Nephron progenitor cell (in vitro differentiated cells): ENCODE measurements at places on chromosomes 5 and 9.
A peak's percentile ranks its signal among the peaks of the same experiment; 100 is the strongest.

GRCh38 chr9:13758936-13759335, 479.4 kb upstream of the MPDZ start:
- H3K27ac ChIP-seq: peak overlapping the region; percentile 52
- DNase-seq: peak; percentile 10
- no peak overlapping the region for H3K4me3 ChIP-seq
- H3K4me1 ChIP-seq: peaks cover 28% of the 10 kb centered on the region
- peaks cover 3% of the 10 kb centered on the region for H3K27me3 ChIP-seq

DNA sequence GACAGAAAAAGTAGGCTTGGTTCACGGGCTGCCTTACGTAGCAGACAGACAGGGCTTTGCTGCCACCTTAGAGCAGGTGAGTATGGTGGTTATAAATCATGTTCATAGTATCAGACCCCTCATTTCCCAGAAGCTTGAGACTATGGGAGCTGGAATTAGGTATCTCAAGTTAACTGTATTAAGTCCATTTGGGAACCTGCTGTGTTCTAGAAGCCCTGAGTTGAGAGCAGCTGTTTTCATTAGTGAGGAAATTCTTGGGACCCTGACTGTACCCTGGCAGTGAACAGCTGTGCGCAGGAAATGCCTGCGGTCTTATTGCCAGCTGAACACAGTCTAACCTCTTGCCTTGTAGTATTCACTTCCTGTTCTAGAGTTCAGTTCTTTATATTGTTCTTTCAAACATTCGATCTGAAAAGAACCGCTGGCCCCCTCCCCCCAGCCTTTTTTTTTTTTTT, 29.8 kb downstream of the UGCG start:
- H3K4me1 ChIP-seq: peaks cover 7% of the 10 kb centered on the region
- peaks cover 49% of the 10 kb centered on the region for H3K36me3 ChIP-seq
- peak overlapping the region; percentile 45 for H3K27ac ChIP-seq
- no peaks in the 10 kb centered on the region for H3K27me3 ChIP-seq

DNA sequence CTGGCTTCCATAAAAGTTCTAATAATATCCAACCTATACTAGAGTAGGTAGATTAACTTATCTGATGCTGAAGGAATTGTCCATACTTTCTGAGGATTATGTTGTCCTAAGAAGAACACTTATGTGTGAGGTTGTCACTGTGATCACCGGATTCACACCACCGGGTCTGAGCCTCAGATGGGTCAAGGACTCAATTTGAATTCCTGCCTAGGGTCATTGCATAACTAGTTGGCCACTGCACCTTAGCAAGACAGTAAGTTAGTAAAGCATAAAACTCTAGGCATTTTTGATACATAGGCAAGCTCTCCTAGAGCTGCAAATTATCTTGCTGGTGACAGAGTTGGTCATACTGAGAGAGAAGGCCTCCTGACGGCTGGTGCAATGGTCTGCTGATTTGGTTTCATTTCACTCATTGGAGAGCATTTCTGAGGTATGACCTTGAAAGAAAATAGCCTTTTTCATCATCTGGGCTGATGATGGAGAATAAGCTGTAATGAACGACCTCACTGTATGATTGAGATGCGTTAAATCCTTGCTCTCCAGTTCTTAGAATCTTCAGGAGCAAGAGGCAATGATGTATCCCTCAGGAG, 72.0 kb upstream of the CKMT2 start:
- no peaks in the 10 kb centered on the region for H3K36me3 ChIP-seq
- DNase-seq: no peak
- no peak overlapping the region for H3K27ac ChIP-seq
- H3K4me3 ChIP-seq: no peak overlapping the region

- peaks cover 10% of the 10 kb centered on the region for H3K27me3 ChIP-seq
- no peak overlapping the region for H3K4me3 ChIP-seq
- H3K4me1 ChIP-seq: peaks cover 18% of the 10 kb centered on the region
- no peaks in the 10 kb centered on the region for H3K36me3 ChIP-seq
Measured at GRCh38 chr5:178777520-178777919, 47.1 kb upstream of the ZNF354A start.

GRCh38 chr5:98989727-98990126, 60.9 kb upstream of the CHD1 start:
- DNase-seq: no peak
- peaks cover 4% of the 10 kb centered on the region for H3K27me3 ChIP-seq
- no peak overlapping the region for H3K27ac ChIP-seq
- no peaks in the 10 kb centered on the region for H3K36me3 ChIP-seq
- H3K4me3 ChIP-seq: no peak overlapping the region

- H3K27ac ChIP-seq: no peak overlapping the region
- no peaks in the 10 kb centered on the region for H3K4me1 ChIP-seq
- H3K36me3 ChIP-seq: peaks cover 56% of the 10 kb centered on the region
- DNase-seq: no peak
Measured at GRCh38 chr9:123828449-123828848, 101.5 kb downstream of the DENND1A start.

- no peak overlapping the region for H3K4me3 ChIP-seq
- DNase-seq: no peak
- H3K36me3 ChIP-seq: no peaks in the 10 kb centered on the region
Measured at GRCh38 chr5:149279661-149280060, 8.0 kb downstream of the AFAP1L1 start.

DNA sequence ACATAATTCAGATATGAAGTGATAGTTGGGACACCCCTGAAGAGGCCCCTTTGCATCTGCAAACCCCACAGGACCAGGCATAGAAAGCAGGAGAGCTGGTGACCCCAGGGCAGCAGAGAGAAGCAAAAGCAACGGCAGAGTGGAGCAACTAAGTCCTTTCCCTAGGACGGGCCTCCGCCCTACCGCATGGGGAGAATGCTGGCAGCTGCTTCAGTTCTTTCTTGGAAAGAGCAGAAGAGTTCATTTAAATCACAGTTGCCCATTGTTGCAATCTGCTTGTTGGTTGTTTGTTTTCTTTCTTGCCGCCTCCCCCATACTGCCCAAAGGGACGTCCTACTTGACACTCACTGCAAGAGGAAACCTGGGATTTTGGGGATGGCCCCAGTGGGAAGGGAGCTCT, 126.2 kb downstream of the ADAMTS16 start:
- H3K27ac ChIP-seq: no peak overlapping the region
- H3K4me1 ChIP-seq: peaks cover 12% of the 10 kb centered on the region
- no peaks in the 10 kb centered on the region for H3K36me3 ChIP-seq
- H3K4me3 ChIP-seq: no peak overlapping the region

- H3K27me3 ChIP-seq: peaks cover 8% of the 10 kb centered on the region
- no peaks in the 10 kb centered on the region for H3K36me3 ChIP-seq
- H3K27ac ChIP-seq: no peak overlapping the region
- H3K4me3 ChIP-seq: no peak overlapping the region
Measured at GRCh38 chr5:9589049-9589835, 40.9 kb downstream of the TAS2R1 start.

GRCh38 chr9:107213561-107214028, 69.5 kb upstream of the RAD23B start:
- no peak overlapping the region for H3K4me3 ChIP-seq
- H3K4me1 ChIP-seq: peaks cover 31% of the 10 kb centered on the region

DNA sequence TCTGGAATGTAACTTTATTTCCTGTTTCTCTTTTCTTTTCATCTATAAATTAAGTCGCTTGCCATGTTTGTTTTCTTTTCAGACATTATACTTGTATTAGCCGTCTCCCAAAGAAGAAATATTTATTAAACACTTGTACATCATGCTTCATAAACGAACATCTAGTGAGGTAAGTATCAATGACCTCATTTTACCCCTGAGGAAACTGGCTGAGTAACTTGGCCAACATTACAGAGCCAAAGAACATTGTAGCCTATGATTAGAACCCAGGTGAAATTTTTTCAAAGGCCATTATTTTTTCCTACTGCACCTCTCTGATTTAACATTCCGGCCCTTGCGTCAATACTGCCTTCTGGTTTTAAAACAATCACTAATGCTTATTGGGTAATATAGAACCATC, 4.2 kb downstream of the FREM1 start:
- H3K27ac ChIP-seq: peak overlapping the region; percentile 64
- no peak for DNase-seq
- H3K27me3 ChIP-seq: no peaks in the 10 kb centered on the region
- H3K4me1 ChIP-seq: peaks cover 28% of the 10 kb centered on the region

- H3K27me3 ChIP-seq: peaks cover 4% of the 10 kb centered on the region
- H3K36me3 ChIP-seq: peaks cover 20% of the 10 kb centered on the region
- H3K4me3 ChIP-seq: no peak overlapping the region
- H3K27ac ChIP-seq: no peak overlapping the region
Measured at GRCh38 chr5:65010841-65011240, 242.1 kb downstream of the CWC27 start.

DNA sequence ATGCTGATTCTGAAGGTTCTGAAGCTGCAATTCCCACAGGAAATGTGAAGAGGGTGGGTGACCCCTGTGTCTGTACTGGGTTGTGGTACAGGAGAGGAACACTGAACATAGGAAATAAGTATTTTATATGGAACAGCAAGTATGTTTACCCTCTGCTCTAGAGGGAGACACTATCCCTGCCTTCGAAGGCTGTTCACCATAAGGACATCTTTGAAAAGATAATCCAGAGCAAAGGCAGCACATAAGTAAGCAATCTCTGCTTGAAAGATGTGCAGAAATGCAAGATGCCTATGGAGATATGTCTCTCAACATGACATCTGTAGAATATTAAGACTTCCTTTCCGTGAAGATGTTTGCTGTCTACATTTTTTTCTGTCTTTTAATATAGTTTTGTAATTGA, 184.4 kb upstream of the EFNA5 start:
- H3K27me3 ChIP-seq: no peaks in the 10 kb centered on the region
- H3K4me1 ChIP-seq: peaks cover 12% of the 10 kb centered on the region
- no peak overlapping the region for H3K4me3 ChIP-seq
- DNase-seq: no peak

DNA sequence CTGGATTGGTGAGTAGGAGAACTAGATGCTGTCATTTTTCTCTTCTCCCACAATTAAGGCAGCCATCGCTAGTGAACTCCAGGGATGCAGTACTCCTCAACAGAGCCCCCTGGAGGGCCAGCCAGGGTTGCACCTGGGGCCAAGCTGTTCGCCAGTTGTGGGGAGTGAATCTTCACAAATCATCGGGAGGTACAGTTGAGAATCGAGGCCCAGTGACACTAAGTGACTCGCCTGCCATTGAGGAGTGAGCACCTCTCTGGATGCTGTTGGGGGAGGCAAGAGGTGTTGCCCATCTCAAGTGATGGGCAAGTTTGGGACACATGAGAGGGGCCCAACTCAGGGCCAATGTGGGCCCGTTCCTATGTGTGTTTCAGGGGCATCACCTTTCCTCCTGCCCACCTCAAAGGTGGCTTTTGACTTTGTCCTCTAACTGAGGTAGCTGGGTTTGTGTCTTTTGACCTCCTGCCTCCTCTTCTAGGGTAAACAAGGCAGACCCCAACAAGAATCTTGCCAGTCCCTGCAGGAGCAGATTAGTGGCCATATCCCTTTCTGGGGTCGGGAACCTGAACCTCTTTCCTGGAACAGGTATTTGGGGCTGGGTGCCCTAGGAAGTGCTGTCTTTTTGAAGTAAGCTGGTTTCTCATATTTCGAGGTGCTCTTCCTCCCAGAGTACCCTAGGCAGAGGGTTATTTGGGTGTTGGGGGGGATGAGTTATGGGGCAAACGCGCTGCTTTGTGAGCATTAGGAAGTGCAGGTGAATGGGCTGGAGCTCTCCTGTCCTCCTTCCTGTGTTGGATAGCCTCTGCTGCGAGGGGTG, 181.2 kb downstream of the MACROH2A1 start:
- peaks cover 14% of the 10 kb centered on the region for H3K4me1 ChIP-seq
- peak; percentile 32 for DNase-seq
- peaks cover 14% of the 10 kb centered on the region for H3K27me3 ChIP-seq
- no peak overlapping the region for H3K4me3 ChIP-seq
- no peaks in the 10 kb centered on the region for H3K36me3 ChIP-seq

- no peak overlapping the region for H3K4me3 ChIP-seq
- H3K4me1 ChIP-seq: peaks cover 51% of the 10 kb centered on the region
- peak overlapping the region; percentile 95 for H3K27ac ChIP-seq
- H3K36me3 ChIP-seq: no peaks in the 10 kb centered on the region
Measured at GRCh38 chr5:158287643-158288271, 428.8 kb upstream of the CLINT1 start.

DNA sequence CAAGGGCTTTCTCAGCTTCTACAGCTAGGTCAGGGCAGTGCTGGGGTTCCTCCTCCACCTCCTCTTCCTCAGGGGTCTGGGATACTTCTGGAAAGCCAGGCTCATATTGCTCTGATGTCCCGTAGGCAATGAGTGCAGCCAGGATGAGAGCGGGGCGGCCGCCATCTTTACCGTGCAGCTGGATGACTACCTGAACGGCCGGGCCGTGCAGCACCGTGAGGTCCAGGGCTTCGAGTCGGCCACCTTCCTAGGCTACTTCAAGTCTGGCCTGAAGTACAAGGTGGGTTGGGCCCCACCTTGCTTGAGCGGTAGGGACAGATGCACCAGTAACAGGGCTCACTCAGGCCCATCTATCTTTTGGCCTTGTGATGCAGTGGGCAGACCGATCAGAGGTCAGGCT, 34.8 kb downstream of the GSN start:
- no peak overlapping the region for H3K27ac ChIP-seq
- H3K4me1 ChIP-seq: peaks cover 37% of the 10 kb centered on the region
- peaks cover 4% of the 10 kb centered on the region for H3K36me3 ChIP-seq
- no peak for DNase-seq
- H3K27me3 ChIP-seq: peaks cover 17% of the 10 kb centered on the region

DNA sequence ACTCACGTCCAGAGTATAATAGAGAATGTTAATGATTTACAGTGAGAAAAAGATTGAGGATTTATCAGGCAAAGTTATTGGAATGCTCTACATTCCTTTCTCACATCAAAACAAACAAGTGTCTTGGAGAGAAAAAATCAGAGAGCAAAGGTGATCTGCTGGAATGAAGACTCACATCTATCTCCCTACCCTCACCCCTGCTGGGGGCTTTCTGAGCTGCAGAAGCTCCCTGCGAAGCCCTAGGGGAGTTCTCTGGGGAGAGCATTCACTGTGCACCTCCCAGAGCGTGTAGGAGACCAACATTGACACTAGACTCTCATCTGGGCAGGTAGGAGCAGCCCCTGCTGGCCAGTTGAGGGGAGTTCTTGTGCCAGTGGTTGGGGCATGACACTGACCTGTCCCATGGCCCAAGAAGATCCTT, 76.6 kb upstream of the ADAMTS16 start:
- no peak overlapping the region for H3K4me3 ChIP-seq
- peaks cover 5% of the 10 kb centered on the region for H3K27me3 ChIP-seq
- no peaks in the 10 kb centered on the region for H3K36me3 ChIP-seq
- H3K4me1 ChIP-seq: peaks cover 4% of the 10 kb centered on the region
- no peak overlapping the region for H3K27ac ChIP-seq
- DNase-seq: no peak

DNA sequence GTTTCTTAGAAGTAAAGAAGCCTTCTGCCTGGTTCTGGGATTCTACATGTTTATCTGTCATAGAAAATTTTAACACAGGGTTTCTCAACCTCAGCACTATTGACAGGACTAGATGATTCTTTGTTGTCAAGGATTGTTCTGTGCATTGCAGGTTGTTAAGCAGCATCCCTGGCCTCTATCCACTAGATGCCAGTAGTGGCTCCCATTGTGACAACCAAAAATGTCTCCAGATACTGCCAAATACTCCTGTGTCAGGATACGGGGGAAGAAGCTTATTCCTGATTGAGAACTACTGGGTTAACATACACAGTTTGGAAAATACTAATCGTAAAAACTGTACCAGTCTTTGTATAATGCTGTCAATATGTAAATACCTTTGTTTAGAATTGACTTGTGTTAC, 167.1 kb downstream of the NIPBL start:
- no peaks in the 10 kb centered on the region for H3K4me1 ChIP-seq
- peak overlapping the region; percentile 42 for H3K27ac ChIP-seq
- no peak overlapping the region for H3K4me3 ChIP-seq
- H3K27me3 ChIP-seq: no peaks in the 10 kb centered on the region

- H3K27me3 ChIP-seq: peaks cover 29% of the 10 kb centered on the region
- H3K36me3 ChIP-seq: no peaks in the 10 kb centered on the region
- peaks cover 27% of the 10 kb centered on the region for H3K4me1 ChIP-seq
- DNase-seq: no peak
- H3K27ac ChIP-seq: no peak overlapping the region
- H3K4me3 ChIP-seq: no peak overlapping the region
Measured at GRCh38 chr9:136051453-136051836, 43.6 kb downstream of the NACC2 start.
